ENCODE measurements at places on chromosomes 6 and 20.

- DNase-seq, result no peak
Observed at GRCh38 chr20:17843246-17844132, 125.1 kb downstream of the SNX5 start.

- DNase-seq, result no peak
Observed at GRCh38 chr6:157460182-157460999, 79.4 kb downstream of the ZDHHC14 start.

DNA sequence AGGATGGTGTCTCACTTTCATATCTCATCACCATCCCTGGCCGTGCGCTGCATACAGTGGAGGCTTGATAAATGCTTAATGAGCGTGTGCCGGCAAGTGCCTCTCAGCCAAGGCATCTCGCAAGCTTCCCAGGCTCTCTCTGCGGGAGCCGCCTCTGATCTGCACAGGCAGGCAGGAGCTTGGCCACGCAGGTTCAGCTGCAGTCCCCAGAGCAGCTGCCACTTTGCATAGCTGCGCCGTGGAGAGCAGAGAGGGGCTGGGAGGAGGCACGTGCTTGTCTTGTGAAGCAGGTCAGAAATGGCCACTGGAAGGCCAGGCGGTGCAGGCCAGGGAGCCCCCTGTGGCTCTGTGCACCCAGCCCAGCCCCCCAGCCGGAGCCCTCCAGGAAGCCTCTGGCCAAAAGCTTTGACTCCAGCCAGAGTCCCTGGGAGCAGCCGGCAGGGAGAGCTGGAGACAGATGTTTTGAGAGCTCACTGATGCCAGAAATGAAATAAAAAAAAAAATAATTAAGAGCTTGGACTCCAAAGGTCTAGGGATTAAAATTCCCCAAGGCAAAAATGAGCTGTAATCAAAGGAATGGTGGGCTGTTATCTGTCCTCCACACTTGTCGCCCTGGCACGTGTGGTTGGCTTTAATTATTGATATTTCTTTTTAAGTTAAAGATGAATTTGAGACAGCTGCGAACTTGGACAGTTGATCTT, 377.0 kb downstream of the CDH4 start:
- DNase-seq, result no peak

DNA sequence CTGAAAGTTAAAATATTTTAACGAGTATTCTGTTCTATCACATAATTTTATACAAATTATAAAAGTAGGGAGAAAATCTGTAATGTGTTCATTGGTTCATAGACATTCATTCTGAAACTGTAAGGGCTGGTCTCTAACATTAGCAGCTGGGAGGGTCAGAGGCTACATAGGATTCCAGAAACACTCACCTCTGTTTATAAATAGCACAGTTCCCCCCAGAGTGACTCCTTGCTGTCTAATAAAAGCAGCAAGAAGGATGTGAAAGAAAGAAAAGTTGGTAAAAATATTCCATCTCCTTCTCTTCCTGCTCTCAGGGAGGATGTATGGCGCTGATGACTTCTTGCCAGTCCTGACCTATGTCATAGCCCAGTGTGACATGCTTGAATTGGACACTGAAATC, 25.3 kb upstream of the NAA20 start:
- no peak for DNase-seq

GRCh38 chr6:28673787-28674671, 148.3 kb downstream of the GPX5 start:
- DNase-seq, result peak; percentile 83

DNA sequence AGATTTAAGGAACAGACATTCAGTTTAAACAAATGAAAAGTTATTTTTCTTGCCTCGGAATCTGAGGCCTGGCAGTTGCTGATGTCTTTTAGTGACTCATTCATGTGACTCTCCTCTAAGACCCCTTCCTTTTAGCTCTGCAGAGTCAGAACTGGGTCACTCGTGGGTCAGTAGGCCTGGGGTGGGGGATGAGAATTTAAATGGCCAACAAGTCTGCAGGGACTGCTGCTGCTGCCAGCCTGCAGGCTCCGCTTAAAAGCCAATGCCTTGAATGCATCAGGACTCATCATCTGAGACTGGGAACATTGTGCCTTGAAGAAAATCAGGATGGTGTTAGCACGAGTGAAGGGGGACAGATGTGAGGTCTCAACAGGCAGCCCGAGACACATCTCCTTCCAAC, 404.3 kb downstream of the CDH26 start:
- DNase-seq, result no peak

GRCh38 chr6:10315034-10315433, 99.8 kb downstream of the TFAP2A start:
- peak; percentile 42 for DNase-seq

DNA sequence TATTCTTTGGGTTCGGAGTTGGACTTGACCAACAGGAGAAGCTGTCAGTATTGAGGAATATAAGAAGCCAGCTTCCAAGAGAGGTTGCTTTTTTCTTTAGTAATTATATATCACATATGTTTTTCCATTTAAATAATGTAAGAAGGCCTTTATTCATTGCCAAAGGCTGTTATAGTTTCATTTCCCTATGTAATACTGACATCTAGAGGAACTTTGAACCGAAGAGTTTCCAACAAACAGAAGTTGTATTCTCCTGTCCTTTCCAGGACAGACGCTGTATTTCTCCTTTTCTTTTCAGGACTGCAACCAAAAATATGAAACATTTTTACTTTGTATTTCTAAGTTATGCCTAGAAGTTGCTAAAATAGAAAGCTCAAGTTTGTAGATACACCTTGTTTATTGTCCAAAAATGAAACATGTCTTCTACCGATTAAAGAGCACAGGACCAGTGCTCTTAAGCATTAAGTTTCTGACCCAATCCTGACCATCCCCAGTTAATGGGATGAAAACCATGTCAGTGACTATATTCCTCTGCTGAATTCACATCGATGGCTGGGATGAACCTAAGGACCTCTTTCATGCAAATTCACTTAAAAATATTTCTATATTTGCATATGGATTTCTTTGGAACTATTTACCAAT, 55.1 kb downstream of the MYLK4 start:
- peak; percentile 78 for DNase-seq

GRCh38 chr6:52115145-52115741, 27.8 kb upstream of the PKHD1 start:
- no peak for DNase-seq

DNA sequence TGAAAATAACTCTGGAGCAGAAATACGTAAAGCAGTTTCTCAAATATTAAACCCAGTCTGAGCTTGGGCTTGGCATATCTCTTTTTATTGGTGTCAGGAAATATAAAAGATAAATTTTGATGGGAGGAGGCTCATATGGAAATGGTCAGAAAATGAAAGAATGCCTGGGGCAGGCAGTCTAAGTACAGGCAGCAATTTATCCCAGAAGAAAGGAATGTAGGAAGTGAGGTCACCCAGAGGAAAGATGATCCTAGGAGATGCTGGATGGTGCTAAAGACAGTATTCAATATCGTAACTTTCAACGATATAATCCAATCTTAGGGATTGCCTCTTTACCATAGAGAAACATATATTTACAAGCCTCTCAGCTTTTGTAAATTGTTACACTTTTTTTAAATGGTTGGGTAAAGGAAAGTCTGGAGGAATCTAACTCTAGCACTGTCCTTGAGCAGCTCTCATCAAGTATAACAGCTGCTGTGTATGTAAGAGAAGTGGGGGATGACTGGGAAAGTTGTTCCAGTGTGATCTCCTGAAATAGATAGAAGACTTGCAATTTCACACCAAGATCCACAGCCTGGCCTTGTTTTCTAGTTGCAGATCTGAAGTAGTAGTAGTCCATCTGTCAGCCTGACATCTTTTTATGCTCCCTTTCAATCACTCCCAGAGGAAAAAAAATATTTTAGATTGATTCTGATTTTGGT, 256.9 kb upstream of the SASH1 start:
- no peak for DNase-seq

DNA sequence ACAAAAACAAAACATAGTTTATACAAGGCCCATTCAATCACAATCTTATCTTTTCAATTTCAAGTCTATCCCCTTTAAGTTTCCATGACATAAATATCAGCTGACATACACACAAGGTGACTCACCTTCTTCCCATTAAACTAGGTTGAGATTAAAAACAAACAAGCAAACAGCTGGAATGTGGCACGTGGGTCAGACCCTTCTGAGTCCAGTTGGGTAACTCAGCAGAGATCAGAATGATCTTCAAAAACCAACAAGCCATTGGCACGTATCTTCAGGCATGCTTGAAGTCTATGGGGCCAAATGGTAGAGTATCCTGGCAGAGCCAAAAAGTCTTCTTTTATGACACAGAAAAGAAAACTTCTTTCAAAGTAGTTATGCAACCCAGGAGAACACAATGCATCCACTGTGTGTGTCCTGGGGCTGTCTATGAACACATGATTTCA, 603.5 kb upstream of the CITED2 start:
- DNase-seq, result peak; percentile 96

GRCh38 chr6:81084776-81085430, 667.6 kb downstream of the TENT5A start:
- DNase-seq, result no peak

- no peak for DNase-seq
Observed at GRCh38 chr20:53873230-53873604, 197.2 kb downstream of the BCAS1 start.

- no peak for DNase-seq
Observed at GRCh38 chr20:59318201-59318790, 17.9 kb downstream of the EDN3 start.

DNA sequence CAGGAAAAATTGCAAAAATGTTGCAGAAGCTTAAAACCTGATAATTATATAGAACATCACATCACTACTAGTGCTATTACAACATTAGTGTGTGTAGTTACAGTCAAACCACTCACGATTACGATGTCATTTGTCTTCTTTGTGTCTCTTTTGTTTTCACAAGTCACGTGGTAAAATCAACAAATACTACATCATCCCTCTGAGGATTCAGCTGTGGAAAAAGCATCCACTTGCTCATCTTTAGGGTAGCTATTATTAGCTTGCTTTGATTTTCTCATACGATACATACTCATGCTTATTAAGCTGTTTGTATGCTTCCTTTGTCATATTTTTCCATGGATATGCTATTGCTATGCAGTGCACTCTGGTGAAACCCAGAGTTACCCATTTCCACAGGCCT, 22.2 kb upstream of the ATXN1 start:
- no peak for DNase-seq

GRCh38 chr20:20022498-20022897, 5.3 kb downstream of the NAA20 start:
- no peak for DNase-seq

GRCh38 chr20:58840816-58841538, 9.7 kb downstream of the GNAS-AS1 start:
- no peak for DNase-seq

DNA sequence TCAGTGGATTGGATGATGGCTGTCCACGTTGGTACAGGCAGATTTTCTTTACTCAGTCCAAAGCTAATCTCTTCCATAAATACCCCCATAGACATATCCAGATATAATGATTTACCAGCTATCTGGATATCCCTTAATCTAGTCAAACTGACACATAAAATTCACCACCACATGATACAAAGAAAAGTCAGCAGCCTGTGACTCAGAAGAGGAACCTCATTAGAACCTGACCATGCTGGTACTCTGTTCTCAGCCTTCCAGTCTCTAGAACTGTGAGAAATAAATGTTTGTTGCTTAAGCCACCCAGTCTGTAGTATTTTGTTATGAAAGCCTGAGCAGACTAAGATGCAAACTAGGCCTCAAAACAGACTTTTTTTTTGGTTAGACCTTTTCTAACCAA, 431.3 kb upstream of the RNF217 start:
- no peak for DNase-seq

- no peak for DNase-seq
Observed at GRCh38 chr6:14849185-14849584, 396.7 kb upstream of the JARID2 start.

GRCh38 chr6:149938571-149939355, 3.1 kb upstream of the ULBP2 start:
- no peak for DNase-seq

- DNase-seq, result peak; percentile 37
Observed at GRCh38 chr6:148223424-148223842, 119.2 kb upstream of the SASH1 start.

DNA sequence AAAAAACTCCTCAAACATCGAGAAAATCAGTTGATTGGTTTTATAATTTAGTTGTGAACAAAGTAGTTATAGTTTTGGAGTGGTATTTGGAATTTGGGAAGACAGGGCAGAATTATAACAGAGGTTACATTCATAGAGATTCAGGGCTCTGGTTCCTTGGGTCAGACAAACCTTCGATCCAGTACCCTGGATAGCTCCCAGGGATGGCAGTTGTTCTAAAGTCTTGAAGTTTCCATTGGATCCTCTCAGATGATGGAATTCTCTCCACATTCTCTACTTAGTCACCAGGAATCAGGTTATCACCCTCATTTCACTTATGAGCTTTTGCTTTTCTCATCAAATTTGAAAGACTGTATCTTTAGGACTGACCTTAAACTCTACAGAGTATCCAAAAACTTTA, 285.1 kb downstream of the CENPW start:
- DNase-seq, result no peak

- DNase-seq, result no peak
Observed at GRCh38 chr6:100382767-100383195, 81.9 kb downstream of the SIM1 start.

- DNase-seq, result no peak
Observed at GRCh38 chr6:37225350-37226169, 32.0 kb upstream of the TBC1D22B start.

DNA sequence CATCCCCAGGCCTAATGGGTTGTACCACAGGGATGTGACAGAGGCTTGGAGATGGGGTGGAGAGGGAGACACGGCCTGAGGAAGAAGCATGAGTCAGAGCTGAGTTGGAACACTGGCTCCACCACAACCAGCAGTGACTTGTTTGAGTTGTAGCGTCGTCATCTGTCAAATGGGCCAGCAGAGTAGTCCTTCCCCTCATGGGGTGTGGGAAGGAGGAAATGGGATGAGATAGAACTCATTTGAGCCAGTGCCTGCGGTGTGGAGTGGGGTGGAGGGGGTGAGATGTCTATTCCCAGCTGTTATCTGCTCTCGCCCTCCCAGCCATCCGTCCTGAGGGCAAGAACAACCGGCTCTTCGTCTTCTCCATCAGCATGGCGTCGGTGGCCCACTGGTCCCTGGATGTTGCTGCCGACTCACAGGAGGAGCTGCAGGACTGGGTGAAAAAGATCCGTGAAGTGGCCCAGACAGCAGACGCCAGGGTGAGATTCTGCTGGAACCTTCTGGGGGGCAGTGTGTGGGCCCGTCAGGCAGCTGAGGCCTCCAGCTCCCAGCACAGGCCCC, 32.5 kb downstream of the PLCG1 start:
- DNase-seq, result no peak

DNA sequence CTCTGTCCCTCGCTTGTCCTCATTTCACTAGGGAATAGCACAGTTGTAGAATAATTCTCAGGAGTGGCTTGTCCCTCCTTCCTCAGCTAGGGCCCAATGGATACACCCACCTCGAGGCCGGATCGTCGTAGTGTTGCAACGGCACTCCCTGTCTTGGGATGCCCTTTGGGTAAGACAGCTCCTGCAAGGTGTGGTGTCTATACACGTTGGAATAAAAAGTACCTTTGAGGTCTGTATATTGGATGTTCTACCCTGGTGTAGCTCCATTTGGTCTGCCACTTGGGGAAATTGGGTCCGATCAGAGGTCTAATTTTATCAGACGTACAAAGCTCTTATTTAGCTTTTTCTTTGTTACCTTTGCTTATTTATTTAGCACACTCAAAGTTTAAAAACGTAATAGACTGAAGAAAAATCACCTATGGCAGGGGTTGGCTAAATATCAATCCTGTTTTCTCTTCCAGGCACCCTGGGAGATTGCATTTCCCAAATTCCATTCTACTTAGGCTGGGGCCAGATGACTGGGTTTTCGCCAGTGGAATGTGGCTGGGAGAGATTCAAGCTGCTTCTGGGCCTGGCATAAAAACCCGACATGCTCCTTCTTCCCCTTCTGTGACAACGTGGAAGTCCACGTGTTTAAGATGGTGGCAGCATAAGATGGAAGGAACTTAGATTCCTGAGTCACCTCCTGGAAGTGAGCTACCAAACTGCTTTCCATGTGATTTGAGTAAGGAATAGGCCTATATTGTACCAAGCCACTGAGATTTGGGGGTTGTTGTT, 82.3 kb upstream of the CD83 start:
- DNase-seq, result no peak

All from SK-MEL-5 (cell line).